ENCODE measurements at places on chromosomes 13 and 19. TPM values are rescaled to one million over a fixed set of nuclear protein-coding genes. Genes with fewer than 3 reads are reported as not detected.

The FOXO1 gene
- total RNA-seq = 17.8 TPM

The EFNA2 gene
- 0.18 TPM for total RNA-seq

The MEIS3 gene
- total RNA-seq = 4.0 TPM

The PPP1R13L gene
- total RNA-seq = 4.5 TPM

The PNMA8A gene
- total RNA-seq = 2.4 TPM

The CYP4F8 gene
- not detected for total RNA-seq

The IZUMO1 gene
- total RNA-seq = 0.27 TPM

The SULT2A1 gene
- total RNA-seq = not detected

The SMAD9 gene
- total RNA-seq = 1.8 TPM

The FCHO1 gene
- 0.38 TPM for total RNA-seq

The LILRA5 gene
- not detected for total RNA-seq

The ZNF177 gene
- total RNA-seq = 0.72 TPM

The RFPL4A gene
- not detected for total RNA-seq

The SLAIN1 gene
- total RNA-seq = 1.3 TPM

The C13orf42 gene
- not detected for total RNA-seq

The NEK3 gene
- 15.2 TPM for total RNA-seq

The PLVAP gene
- total RNA-seq = 0.75 TPM

The OR4F17 gene
- not detected for total RNA-seq

The CEACAM4 gene
- not detected for total RNA-seq

The S1PR2 gene
- total RNA-seq = 2.0 TPM

The LHB gene
- 0.19 TPM for total RNA-seq

The NKPD1 gene
- 0.09 TPM for total RNA-seq

The LGALS13 gene
- not detected for total RNA-seq

All from endothelial cell of coronary artery (primary cell).